Fibroblast of lung (primary cell): ENCODE measurements at places on chromosomes 13 and 19. TPM values are rescaled to one million over a fixed set of nuclear protein-coding genes. Genes with fewer than 3 reads are reported as not detected.
A peak's percentile ranks its signal among the peaks of the same experiment; 100 is the strongest.

Gene PLVAP
- total RNA-seq: not detected in 2 replicates

DNA sequence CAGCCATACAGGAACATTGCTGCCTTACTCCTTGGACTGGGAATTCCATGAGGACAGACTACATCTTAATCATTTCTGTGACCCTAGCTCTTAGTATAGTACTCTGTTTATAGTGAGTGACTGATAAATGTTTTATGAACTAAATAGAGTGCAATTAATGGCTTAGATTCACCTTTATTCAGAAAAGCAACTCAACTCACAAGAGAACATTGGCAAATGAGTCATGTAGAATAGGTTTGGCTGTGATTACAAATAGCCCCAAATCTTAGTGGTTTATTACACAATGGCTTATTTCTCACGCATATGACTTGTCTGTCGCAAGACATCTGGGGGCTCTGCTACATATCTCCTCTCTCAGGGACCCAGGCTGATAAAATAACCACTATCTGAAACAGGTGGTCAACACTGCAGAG lies 121.6 kb upstream of the KL start:
- H3K36me3 ChIP-seq: no peaks in the 10 kb centered on the region
- DNase-seq: no peak
- H3K4me3 ChIP-seq: no peak overlapping the region
- H3K27ac ChIP-seq: no peak overlapping the region
- no peaks in the 10 kb centered on the region for H3K27me3 ChIP-seq
- no peaks in the 10 kb centered on the region for H3K4me1 ChIP-seq

Gene ZNF98
- total RNA-seq: 0.50 TPM in 1 of 2 replicates, not detected in the other

GRCh38 chr19:35776102-35776788 lies 881 bp downstream of the ARHGAP33 start:
- H3K4me3 ChIP-seq: peak overlapping the region; percentile 72
- H3K4me1 ChIP-seq: peaks cover 4% of the 10 kb centered on the region
- H3K27me3 ChIP-seq: no peaks in the 10 kb centered on the region
- DNase-seq: no peak
- H3K36me3 ChIP-seq: no peaks in the 10 kb centered on the region
- no peak overlapping the region for H3K27ac ChIP-seq

DNA sequence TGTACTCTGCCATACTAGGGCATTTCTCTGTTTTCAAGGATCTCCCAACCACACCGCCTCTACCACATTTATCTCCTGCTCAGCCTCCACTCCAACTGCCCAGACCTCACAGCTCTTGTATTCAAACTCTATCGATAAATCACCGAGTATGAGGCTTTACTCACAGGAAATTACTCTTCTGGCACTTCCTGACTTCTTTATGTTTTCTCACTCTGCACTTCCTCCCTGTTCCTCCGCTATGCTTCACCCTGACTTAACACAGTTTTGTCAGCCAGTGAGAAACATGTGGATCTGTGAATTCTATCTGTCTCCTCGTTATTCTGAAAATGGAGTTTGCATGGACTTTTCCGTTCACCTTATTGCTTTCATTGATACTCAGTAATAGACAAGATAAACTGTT lies 2.6 kb upstream of the CARD8 start:
- no peak for DNase-seq
- no peaks in the 10 kb centered on the region for H3K4me1 ChIP-seq
- H3K27ac ChIP-seq: no peak overlapping the region
- no peaks in the 10 kb centered on the region for H3K27me3 ChIP-seq
- H3K36me3 ChIP-seq: no peaks in the 10 kb centered on the region
- no peak overlapping the region for H3K4me3 ChIP-seq

GRCh38 chr13:21672287-21672680 lies 1.4 kb downstream of the FGF9 start:
- H3K27ac ChIP-seq: no peak overlapping the region
- no peak overlapping the region for H3K4me3 ChIP-seq
- peaks cover 43% of the 10 kb centered on the region for H3K27me3 ChIP-seq

DNA sequence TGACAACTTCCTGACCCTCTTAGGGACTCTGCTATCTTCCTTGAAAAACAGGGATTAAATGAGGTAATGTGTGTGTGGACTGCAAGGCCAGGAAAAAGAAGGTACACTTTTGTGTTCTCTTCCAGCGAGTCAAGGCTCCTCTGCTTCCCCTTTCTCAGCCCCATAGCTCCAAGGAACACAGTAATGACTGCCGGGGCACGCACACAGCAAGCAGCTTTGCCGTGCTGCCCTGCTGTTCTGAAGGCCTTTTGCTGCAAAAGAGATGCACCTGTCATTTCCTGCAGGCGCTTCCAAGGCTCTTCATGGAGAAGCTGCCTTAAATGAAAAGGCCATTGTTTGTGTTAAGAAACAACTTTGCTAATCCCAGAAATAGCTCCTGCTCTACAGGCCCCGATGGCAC lies 84.6 kb downstream of the CYSLTR2 start:
- H3K4me1 ChIP-seq: no peaks in the 10 kb centered on the region
- no peaks in the 10 kb centered on the region for H3K27me3 ChIP-seq
- no peak overlapping the region for H3K4me3 ChIP-seq
- no peak for DNase-seq

DNA sequence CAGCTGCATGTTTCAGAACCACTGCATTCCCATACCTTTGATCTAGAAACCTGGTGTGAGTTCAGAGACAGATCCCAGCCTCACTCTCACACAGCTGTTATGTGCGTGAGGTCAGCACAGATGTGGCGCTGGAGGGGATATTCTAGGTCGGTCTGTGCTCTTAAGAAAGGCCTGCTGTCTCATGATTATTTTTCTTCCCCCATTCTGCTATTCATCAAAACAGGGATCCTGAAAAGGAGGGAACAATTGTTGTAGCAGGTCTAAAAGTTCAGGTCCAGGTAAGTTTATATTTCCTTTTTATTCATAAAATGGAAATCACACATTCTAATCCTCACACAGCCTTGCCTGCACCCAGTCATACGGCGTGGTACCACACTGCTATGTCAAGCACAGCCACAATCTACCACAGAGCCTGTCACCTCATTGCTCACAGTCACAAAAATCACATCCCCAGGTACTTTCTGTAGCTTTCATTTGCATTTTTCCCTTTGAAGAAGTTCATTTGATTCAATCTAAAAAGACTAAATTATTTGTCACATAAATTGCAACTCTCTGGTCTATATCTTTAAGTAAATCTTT lies 867 bp downstream of the ZNF546 start:
- H3K27ac ChIP-seq: peak overlapping the region; percentile 95
- peak overlapping the region; percentile 87 for H3K4me3 ChIP-seq
- no peaks in the 10 kb centered on the region for H3K36me3 ChIP-seq
- no peaks in the 10 kb centered on the region for H3K4me1 ChIP-seq
- DNase-seq: peak; percentile 63
- H3K27me3 ChIP-seq: no peaks in the 10 kb centered on the region

Gene ANKRD24
- 2.3 and 2.6 TPM in 2 replicates for total RNA-seq

Gene LRRC63
- under 0.01 and 0.17 TPM in 2 replicates for total RNA-seq

DNA sequence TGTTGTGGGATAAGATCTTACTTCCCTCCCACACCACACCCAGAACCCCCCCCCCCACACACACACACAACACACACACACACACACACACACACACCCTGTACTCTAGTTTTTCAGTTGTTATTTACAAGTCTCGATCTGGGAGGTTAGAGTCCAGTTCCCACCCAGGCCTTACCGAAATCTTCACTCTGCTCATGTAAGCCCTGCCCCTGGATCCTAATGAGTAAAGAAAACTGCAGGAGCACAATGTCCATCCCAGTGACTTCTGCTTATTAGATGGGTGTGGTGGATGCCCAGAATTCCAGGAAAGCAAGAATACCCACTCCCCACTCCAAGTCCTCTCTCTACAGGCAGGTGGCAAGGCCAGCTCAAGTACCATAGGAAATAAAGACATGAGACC lies 23.0 kb downstream of the STARD13 start:
- no peak overlapping the region for H3K4me3 ChIP-seq

DNA sequence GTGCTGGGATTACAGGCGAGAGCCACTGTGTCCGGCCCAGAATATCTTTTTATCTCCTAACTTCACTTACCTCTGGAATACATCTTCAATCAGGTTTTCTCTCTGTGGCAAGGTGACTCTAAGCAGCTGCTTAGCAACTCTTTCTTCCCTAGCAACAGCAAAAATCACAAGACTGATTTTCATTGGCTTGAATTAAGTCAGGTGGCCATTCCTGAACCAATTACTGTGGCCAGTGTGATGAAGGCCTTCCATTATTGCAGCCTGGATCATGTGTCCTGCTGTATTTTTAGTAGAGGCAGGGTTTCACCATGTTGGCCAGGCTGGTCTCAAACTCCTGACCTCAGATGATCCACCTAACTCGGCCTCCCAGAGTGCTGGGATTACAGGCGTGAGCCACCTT lies 9.0 kb upstream of the LTBP4 start:
- no peaks in the 10 kb centered on the region for H3K36me3 ChIP-seq
- DNase-seq: peak; percentile 78
- H3K4me1 ChIP-seq: peaks cover 3% of the 10 kb centered on the region
- H3K27ac ChIP-seq: no peak overlapping the region
- H3K4me3 ChIP-seq: no peak overlapping the region

Gene ZNF611
- total RNA-seq: 10.8 and 14.5 TPM in 2 replicates

DNA sequence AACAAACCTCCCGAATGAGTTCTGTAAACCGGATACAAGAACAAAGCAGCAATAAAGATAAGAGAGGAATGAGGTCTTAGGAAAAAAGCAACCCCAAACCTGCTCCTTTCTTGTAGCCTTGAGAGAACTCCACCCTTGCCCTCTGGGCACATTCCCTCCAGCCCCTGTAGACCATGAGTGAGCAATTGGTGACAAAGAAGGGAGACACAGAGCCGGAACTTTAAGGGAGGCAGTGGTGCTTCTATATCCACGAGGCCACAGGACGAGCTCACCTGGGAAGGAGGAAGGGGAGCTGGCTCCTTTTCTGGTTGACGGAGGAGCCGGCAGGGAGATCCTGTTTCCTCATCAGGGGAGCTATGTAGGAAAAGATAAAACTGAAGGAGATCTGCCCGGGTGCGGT lies 13.0 kb downstream of the BRME1 start:
- no peak overlapping the region for H3K27ac ChIP-seq
- H3K36me3 ChIP-seq: no peaks in the 10 kb centered on the region
- H3K27me3 ChIP-seq: no peaks in the 10 kb centered on the region
- no peaks in the 10 kb centered on the region for H3K4me1 ChIP-seq

GRCh38 chr13:24233351-24233901 lies 72.9 kb downstream of the SPATA13 start:
- H3K4me3 ChIP-seq: peak overlapping the region; percentile 40
- no peaks in the 10 kb centered on the region for H3K27me3 ChIP-seq
- H3K36me3 ChIP-seq: no peaks in the 10 kb centered on the region
- no peaks in the 10 kb centered on the region for H3K4me1 ChIP-seq
- DNase-seq: peak; percentile 76
- H3K27ac ChIP-seq: no peak overlapping the region

DNA sequence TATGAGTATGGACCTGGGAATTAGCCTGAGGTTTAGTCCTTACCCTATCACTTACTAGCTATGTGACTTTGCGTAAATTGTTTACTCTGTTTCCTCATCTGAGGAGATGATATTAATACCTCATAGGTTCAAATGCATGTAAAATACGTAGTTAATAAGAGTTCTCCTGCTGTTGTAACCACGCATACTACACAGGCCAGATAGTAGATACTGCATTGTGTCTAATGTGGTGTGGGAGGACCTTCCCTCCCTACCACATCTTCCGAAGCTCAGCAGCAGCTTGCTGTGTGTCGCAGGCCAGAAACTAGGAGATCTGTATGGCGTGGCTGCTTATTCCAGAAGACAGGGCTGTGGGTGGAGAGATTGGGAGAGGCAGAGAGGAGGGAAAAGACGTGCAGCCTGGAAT lies 23.0 kb downstream of the GTF2F2 start:
- DNase-seq: peak; percentile 33
- H3K27ac ChIP-seq: no peak overlapping the region
- H3K4me3 ChIP-seq: no peak overlapping the region
- H3K4me1 ChIP-seq: peaks cover 4% of the 10 kb centered on the region

GRCh38 chr13:51681037-51681678 lies 96.9 kb downstream of the WDFY2 start:
- peak; percentile 89 for DNase-seq
- no peaks in the 10 kb centered on the region for H3K27me3 ChIP-seq
- H3K4me3 ChIP-seq: no peak overlapping the region
- H3K27ac ChIP-seq: no peak overlapping the region
- no peaks in the 10 kb centered on the region for H3K4me1 ChIP-seq
- H3K36me3 ChIP-seq: no peaks in the 10 kb centered on the region

Gene RFPL4A
- total RNA-seq: not detected in 2 replicates

Gene COLGALT1
- 58.6 and 96.9 TPM in 2 replicates for total RNA-seq

DNA sequence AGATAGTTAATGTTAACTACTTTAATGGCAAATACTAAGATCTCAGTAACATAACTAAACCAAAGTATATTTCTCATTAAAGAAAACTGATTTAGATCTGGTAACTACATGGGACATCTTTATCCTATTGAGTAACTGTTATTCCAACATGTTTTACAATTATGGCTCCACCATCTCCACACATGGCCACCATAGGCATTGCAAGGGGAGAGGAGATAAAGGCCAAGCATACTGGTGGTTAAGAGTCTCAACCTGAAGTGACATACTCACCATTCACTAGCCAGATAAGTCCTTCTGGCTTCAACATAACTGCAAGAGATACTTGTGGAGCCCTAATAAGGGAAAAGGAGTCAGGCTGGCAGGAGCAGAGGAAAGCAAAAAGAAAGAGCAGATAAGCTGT lies 1586.4 kb upstream of the SPRY2 start:
- no peaks in the 10 kb centered on the region for H3K36me3 ChIP-seq
- H3K4me3 ChIP-seq: no peak overlapping the region
- DNase-seq: no peak
- H3K4me1 ChIP-seq: no peaks in the 10 kb centered on the region
- H3K27ac ChIP-seq: no peak overlapping the region
- no peaks in the 10 kb centered on the region for H3K27me3 ChIP-seq

Gene LGALS7
- not detected in 2 replicates for total RNA-seq

DNA sequence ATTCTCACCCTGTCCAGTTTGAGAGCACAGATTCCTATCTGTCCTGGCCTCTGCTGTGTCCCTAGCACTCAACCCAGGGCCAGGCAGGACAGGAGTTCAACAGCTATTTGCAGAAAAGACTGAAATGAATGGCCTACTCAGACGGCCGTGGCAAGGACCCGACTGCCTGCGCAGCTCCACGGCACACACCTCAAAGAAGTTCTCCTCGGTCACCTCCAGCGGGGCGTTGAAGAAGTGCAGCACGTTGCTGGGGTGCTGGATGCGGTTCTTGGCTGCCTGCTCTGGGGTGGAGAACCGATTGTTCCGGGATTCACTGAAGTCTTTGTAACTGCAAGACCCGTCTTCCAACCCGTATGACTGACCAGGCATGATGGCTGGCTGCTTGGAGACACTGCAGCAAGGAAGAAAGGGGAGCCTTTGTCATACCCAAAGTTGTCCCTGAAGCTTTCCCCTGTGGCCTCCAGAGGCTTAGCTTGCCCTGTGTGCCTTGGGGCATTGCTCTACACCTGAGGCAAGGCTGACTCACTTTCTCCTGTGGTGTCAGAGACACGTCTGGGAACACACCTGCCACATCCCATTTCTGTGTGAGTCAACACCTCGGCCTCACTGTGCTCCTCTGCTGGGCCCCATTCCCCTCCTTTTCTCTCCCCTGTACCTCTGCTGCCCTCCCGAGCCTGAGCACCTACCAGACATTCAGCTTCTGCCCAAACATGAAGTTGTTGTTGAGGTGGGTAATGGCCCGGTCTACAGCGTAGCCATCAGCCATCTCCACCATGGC lies 6.8 kb upstream of the ECH1 start:
- H3K27ac ChIP-seq: no peak overlapping the region
- DNase-seq: no peak
- no peak overlapping the region for H3K4me3 ChIP-seq
- no peaks in the 10 kb centered on the region for H3K27me3 ChIP-seq
- peaks cover 49% of the 10 kb centered on the region for H3K36me3 ChIP-seq

GRCh38 chr13:111286162-111286561 lies 34.3 kb upstream of the TEX29 start:
- no peaks in the 10 kb centered on the region for H3K27me3 ChIP-seq
- peaks cover 7% of the 10 kb centered on the region for H3K4me1 ChIP-seq
- no peak for DNase-seq
- H3K4me3 ChIP-seq: no peak overlapping the region
